H9 (cell line): ENCODE measurements at places on chromosomes 5 and 9. TPM values are rescaled to one million over a fixed set of nuclear protein-coding genes. Genes with fewer than 3 reads are reported as not detected.

The CNTNAP3B gene
- total RNA-seq: 4.6 and 4.7 TPM in 2 replicates

- H3K27me3 ChIP-seq: no peaks in the 10 kb centered on the region
- H3K27ac ChIP-seq: no peak overlapping the region
- H3K36me3 ChIP-seq: no peaks in the 10 kb centered on the region
These were observed 177.5 kb downstream of the GABRB2 start for GRCh38 chr5:161369022-161369421.

- no peak overlapping the region for H3K27ac ChIP-seq
- DNase-seq: no peak
- H3K27me3 ChIP-seq: no peaks in the 10 kb centered on the region
- no peaks in the 10 kb centered on the region for H3K36me3 ChIP-seq
These were observed 158.3 kb downstream of the FAM174A start for GRCh38 chr5:100693481-100693880.

- H3K4me3 ChIP-seq: no peak overlapping the region
- no peak overlapping the region for H3K27ac ChIP-seq
- H3K36me3 ChIP-seq: no peaks in the 10 kb centered on the region
- no peaks in the 10 kb centered on the region for H3K27me3 ChIP-seq
- DNase-seq: no peak
These were observed 27.8 kb upstream of the DENND1A start for GRCh38 chr9:123957731-123958130.

The CCNI2 gene
- total RNA-seq: 0.57 and 0.90 TPM in 2 replicates

GRCh38 chr9:106758911-106759310 is 104.1 kb upstream of the ZNF462 start:
- no peaks in the 10 kb centered on the region; the same call in 1 of the 2 replicates for H3K36me3 ChIP-seq
- H3K27me3 ChIP-seq: no peaks in the 10 kb centered on the region
- no peaks in the 10 kb centered on the region; the same call in 1 of the 2 replicates for H3K4me1 ChIP-seq

GRCh38 chr5:22277006-22277405 is 576.1 kb downstream of the CDH12 start:
- H3K27ac ChIP-seq: no peak overlapping the region
- no peaks in the 10 kb centered on the region; the same call in 1 of the 2 replicates for H3K27me3 ChIP-seq
- no peaks in the 10 kb centered on the region for H3K4me1 ChIP-seq
- H3K4me3 ChIP-seq: no peak overlapping the region

DNA sequence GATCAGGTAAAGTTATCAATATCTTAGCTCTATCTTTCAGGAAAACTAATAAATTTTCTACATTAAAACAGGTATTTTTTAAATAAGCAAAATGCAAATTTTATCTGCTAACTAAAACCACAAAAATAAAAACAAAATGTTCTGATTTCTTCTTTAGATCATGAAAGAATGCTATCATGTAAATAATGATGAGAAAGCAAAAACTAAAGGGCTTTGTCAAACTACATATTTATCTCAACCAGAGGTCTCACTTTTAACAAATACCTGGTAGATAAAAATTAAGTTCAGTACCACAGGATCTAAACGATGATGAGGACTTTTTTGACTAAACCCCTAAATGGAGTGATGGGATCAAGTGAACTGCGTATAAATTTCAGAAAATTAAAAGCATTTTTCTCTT is 50.5 kb downstream of the MLANA start:
- no peak for DNase-seq
- no peak overlapping the region for H3K27ac ChIP-seq
- no peaks in the 10 kb centered on the region for H3K27me3 ChIP-seq
- H3K36me3 ChIP-seq: no peaks in the 10 kb centered on the region
- no peaks in the 10 kb centered on the region for H3K4me1 ChIP-seq
- no peak overlapping the region for H3K4me3 ChIP-seq

GRCh38 chr5:45568813-45569212 is 127.4 kb downstream of the HCN1 start:
- no peaks in the 10 kb centered on the region for H3K27me3 ChIP-seq
- H3K36me3 ChIP-seq: no peaks in the 10 kb centered on the region
- DNase-seq: no peak
- H3K4me1 ChIP-seq: peaks cover 3% of the 10 kb centered on the region; the same call in 1 of the 2 replicates
- no peak overlapping the region for H3K4me3 ChIP-seq

GRCh38 chr5:68295772-68296171 is 80.2 kb downstream of the PIK3R1 start:
- no peaks in the 10 kb centered on the region for H3K4me1 ChIP-seq
- DNase-seq: no peak
- H3K27ac ChIP-seq: no peak overlapping the region
- H3K36me3 ChIP-seq: peaks cover 38% of the 10 kb centered on the region
- H3K4me3 ChIP-seq: no peak overlapping the region

The PIP5KL1 gene
- total RNA-seq: 9.0 and 11.6 TPM in 2 replicates

GRCh38 chr5:122533825-122534224 is 221.8 kb downstream of the SNCAIP start:
- no peaks in the 10 kb centered on the region for H3K27me3 ChIP-seq
- H3K4me1 ChIP-seq: no peaks in the 10 kb centered on the region
- no peaks in the 10 kb centered on the region for H3K36me3 ChIP-seq

DNA sequence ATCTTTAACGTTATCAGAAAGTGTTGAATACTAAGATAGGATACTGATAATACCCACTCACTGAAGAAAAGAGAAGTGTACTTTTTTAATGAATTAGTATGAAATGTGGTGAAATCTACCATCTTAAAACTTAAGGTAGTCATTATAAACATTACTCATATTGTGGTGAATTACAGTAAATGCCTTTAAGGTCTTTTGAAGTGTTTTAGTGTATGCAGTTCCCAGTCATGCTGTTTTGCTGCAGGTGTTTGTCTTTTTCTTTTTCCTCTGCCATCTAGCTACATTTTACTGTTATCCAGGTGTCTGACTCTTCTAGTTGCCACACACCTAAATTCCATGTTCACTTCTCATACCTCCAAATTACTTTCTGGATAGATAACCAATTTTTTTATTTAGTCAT is 72.6 kb downstream of the ERMP1 start:
- DNase-seq: no peak
- H3K27me3 ChIP-seq: no peaks in the 10 kb centered on the region
- H3K27ac ChIP-seq: no peak overlapping the region
- no peak overlapping the region for H3K4me3 ChIP-seq
- no peaks in the 10 kb centered on the region for H3K4me1 ChIP-seq
